ENCODE measurements at places on chromosomes 11 and 22.

DNA sequence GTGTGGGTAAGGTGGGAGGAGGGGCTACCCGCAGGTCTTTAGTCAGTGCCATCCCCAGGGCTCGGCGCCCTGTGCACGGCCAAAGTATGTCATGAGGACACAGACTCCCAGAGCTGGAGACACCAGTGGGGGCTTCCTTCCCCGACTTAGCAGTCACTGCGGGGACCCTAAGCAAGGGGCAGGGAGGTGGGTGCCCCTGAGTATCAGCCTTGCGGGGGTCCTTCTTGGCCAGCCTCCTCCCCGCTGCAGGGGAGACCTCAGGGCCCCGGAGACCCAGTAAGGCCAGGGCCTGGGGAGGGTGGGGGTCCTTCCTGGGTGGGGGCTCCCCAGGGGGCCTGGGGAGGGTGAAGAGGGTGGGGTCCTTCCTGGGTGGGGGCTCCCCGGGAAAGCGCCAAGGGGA lies 673.8 kb downstream of the BRD1 start:
- DNase-seq: no peak

GRCh38 chr11:118643995-118644345 lies 35.5 kb downstream of the TREH start:
- DNase-seq: no peak

GRCh38 chr11:38814670-38815069 lies 2216.6 kb upstream of the RAG2 start:
- DNase-seq: no peak

DNA sequence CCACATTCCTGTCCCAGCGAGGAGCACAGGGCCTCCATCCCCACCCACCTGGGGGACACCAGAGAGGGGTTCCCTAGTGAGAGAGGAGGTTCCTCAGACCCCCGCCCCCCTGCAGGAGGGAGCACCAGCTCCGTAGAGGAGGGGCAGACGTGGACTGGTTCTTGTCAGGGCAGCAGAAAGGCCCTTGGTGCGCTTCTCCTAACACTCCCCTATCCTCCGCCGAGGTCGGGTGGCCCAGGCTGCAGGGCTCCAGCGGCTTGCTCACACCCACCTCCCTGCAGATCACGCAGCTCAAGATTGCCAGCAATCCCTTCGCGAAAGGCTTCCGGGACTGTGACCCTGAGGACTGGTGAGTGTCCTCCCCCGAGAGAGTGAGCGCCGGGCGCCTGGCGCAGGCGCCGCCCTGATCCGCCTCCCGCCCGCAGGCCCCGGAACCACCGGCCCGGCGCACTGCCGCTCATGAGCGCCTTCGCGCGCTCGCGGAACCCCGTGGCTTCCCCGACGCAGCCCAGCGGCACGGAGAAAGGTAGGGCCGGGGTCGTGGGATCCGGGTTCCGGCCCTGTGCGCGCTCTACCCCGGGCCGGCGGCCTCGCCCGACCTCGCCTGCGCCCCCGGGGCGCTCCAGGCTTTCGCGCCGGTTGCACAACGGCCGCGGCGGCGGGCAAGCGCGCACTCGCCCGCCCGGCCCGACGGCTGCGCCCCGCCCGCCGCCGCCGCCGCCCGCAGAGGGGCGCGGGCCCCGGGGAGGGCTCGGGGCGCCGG lies 5.1 kb downstream of the TBX1 start:
- no peak for DNase-seq

GRCh38 chr11:75325713-75326438 lies 25.6 kb downstream of the ARRB1 start:
- no peak for DNase-seq

DNA sequence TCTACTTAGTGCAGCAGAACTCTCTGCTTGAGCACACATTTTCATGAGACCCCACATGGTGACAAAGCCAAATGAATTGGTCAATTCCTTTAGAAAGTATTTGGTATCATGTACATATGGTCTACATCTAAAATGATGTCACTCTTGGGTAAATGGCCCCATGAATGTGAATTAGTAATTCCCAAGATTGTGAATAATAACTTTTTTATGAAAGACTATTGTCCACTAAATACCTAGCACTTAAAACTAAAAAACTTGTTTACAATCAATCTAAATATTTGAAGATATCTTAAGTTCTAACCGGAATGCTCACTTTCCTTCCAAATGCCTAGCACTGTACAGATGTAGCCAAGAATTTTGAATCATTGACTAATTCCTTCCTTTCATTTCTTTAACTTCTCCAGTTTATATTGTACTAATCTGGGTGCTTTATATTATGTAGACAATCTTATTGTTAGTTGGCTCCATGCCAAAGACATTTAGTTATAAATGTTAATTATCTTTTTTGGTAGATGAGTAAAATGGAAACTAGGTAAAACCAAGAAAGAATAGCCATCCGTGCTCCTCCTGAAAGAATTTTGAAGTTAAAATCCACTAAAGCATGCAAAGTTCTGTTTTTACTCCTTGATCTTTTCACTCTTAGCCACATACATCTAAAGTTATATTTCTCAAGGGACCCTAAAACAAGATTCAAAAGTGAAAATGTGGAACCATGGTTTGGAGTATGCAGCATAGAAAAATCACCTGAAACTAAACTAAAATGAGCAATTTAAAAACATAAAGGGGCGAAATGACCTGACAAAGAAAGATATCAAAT lies 145.0 kb upstream of the ARHGAP20 start:
- no peak for DNase-seq

DNA sequence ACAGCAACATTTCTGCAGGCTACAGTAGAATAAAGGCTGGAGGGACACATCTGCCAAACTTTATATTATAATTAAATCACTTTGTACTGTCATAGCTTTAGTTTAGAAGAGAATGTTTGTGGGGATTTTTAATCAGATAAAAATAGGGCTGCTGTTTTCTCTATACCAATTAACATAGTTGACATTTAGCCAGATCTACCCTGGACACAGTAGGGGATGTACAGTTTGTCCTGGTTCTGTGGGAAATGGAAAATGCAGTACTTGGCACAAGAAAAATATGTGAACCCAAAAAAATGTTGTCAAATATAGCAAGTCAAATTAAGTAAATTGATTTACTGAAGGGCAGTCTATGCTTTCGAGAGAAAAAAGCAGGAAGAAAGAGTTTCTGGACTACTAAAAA lies 20.8 kb upstream of the PICALM start:
- DNase-seq: no peak

DNA sequence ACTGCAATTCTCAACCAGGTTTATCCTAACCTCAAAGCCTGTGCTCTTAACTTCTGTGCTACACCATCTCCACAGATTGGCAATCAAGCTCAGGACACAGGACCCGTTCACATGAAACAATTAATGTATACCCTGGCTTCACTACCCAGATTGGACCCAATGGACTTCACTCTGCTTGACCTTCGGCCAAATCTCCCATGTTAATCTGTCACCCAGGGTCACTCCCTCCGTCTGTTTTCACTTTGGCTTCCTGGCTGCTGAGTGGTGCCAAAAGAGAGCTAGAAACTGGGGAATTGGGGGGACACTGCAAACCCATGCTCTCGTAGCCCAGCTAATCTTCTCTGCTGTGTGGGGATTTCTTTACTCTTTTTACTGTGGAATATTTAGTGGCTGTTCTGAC lies 216.1 kb upstream of the ZC3H12C start:
- no peak for DNase-seq
